ENCODE measurements at places on chromosomes 12 and 14.

- no peak for DNase-seq
These were observed 95.4 kb downstream of the MYF5 start for GRCh38 chr12:80811957-80812708.

- DNase-seq = no peak
These were observed 413.7 kb upstream of the RPL10L start for GRCh38 chr14:47065326-47065725.

GRCh38 chr12:112998987-112999767 is 20.9 kb downstream of the OAS2 start:
- no peak for DNase-seq

GRCh38 chr12:105935981-105936380 is 202.8 kb downstream of the NUAK1 start:
- no peak for DNase-seq

DNA sequence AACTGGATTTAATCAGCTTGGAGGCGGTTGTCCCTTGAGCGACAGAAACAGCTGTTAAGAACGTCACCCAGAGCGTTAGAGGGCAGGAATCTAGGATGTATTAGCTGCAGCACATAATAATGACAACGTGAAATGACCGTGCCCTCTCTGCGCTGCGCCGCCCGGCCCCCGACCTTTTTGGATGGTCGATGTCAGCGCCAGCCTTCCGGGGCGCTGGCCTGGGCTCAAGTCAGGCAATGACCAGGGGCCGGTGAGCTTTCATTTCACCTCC is 427 bp upstream of the TMEM120B start:
- DNase-seq = no peak

GRCh38 chr12:94716339-94716738 is 66.0 kb upstream of the TMCC3 start:
- no peak for DNase-seq

DNA sequence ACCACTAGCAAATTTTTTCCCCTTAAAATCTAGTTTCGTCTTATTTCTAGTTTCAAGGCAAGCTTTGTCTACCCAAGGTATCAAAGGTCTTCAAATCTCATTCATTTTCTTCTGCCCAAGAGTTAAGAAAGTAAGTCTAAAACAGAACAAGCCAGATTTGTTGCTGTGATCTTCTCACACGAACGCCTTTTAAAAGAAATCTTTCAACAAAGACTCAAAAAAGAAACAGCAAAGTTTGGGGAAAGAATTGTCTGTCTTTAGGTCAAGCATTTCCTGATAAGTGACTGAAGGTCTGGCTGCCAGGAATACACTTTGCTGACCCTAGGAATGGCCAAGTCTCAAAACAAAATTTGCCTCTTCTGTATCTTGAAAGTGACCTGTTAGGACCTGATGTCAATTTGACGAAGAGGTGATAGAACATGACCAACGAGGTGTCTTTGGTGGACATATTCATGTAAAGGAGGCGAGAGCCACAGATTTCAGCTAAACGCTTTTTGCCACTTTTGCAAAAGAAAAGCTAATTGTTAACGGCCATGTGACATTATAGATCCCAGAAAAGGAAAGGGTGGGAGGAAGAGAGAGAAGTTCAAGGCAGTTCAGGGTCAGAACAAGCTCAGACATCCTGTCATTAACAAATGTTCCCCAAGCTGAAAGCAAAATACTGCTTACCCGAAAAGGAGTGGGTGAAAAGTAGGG is 1.7 kb downstream of the CDK17 start:
- DNase-seq = no peak

DNA sequence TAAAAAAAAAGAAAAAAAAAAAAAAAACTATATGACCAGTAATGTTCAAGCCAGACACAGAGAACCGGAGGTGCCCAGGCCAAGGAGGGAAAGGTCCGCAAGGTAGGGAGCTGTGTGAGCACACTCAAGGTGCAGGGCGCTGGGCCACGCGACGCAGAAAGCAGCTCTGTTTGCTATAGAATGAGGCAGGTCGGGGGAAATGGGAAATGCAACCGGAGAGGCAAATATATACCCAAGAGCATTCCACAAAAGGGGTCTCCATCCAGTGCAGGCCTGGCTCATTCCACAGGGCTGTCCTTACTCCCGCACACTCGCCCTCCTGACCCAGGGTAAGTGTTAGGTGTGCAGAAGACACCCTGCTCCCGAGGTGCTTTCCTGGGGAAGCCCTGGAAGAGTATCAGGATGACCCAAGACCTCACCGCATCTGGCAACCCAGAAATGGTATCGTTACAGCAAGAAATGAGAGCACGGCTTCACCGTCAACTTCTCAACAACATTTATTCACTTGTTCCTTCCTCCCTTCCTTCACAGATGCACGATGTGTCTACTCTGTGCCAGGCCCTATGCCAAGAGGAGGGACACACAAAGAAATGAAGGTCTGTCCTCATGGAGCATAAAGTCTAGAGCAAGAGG is 86.4 kb downstream of the BCL11B start:
- DNase-seq = no peak

GRCh38 chr14:32072676-32073075 is 4.4 kb upstream of the ARHGAP5 start:
- no peak for DNase-seq

GRCh38 chr14:64826845-64827244 is 52.9 kb downstream of the SPTB start:
- no peak for DNase-seq

GRCh38 chr12:51721282-51721940 is 127.1 kb downstream of the FIGNL2 start:
- no peak for DNase-seq

GRCh38 chr12:57105011-57105753 is 6.0 kb downstream of the STAT6 start:
- DNase-seq = no peak

- DNase-seq = no peak
These were observed 21.7 kb upstream of the CTDSP2 start for GRCh38 chr12:57868221-57868620.

DNA sequence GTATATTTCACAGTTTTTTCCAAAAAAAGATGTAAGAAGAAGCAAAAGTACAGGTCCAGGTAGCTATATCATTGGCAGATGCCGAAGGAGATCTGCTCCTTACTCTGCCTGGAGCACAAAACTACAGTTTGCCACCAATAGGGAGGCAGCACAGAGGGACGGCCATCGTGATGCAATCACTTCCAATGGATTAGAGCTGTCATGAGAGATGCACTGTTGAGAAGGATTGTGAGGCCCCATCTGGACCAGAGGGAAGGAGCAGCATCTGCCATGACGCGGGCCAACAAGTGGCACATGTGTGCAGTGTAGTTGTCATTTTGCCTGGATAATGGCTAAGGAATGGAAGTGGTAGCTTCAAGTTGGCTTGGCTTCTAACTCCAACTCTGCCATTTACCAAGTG is 318.8 kb upstream of the FKBP4 start:
- no peak for DNase-seq
